Stimulated activated CD8-positive, alpha-beta memory T cell treated with anti-CD3 and anti-CD28 coated beads, Interleukin-4, amount 100 ng/mL, for 1 hour (primary cell): ENCODE measurements at places on chromosomes 4 and X.

- no peak for DNase-seq
Observed at GRCh38 chr4:88575186-88575585, 17.1 kb upstream of the HERC3 start.

- peak; percentile 3 for DNase-seq
Observed at GRCh38 chr4:57110640-57111511, 691 bp upstream of the IGFBP7 start.

DNA sequence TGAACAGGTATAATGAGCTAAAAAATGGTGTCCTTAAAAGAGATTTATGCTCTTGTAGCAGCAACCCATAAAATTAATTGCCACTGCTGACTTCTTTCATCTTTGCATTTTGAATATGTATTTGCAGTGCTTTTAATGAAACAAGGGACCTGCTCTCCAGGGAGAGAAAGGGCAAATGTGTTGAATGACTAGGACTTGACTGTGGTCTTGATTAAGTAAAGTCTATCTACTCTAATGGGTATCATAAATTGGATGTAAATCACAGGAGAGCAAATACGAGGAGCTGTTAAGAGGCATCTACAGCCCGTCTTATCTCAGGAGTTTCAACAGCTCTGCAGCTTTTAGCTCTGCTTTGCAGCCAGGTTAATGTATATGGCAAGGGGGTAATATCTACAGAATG, 216.4 kb downstream of the PALLD start:
- DNase-seq = no peak

DNA sequence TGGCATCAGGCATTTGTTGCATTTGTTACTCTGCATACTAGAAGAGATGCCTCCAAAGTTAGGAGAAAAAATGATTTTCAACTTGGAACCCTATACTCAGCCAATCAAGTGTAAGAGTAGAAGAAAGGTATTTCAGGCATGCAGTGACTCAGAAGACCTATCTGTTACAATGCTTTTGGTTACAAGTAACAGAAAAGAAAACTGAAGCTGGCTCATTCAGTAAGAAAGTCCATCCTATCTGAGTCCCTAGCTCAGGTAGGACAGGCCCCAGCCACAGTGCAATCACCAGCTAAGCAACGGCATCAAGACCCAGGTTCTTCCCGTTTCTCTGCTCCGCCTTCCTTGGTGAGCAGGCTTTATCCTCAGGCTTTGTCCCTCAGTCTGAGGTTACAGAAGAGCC, 23.3 kb downstream of the MECP2 start:
- no peak for DNase-seq

DNA sequence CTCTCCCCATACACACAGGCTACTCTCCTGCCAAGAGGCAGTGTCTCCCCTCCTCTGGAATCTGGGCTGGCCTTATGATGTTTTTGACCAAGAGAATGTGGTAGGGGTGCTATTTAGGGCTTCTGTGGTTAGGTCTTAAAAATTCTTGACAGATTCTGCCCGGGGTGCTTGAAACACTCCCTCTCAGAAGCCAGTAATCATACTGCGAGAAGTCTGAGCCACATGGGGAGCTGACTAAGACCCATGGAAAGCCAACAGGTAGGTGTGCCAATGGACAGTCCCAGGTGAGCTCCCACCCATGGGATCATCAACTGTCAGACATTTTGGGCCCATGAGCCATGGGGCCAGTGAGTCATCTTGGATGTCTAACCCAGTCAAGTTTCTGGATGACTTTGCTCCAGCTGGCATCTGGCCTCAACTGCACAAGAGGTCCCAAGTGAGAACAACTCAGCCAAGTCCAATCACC, 315.7 kb downstream of the FBXW7 start:
- DNase-seq = no peak

DNA sequence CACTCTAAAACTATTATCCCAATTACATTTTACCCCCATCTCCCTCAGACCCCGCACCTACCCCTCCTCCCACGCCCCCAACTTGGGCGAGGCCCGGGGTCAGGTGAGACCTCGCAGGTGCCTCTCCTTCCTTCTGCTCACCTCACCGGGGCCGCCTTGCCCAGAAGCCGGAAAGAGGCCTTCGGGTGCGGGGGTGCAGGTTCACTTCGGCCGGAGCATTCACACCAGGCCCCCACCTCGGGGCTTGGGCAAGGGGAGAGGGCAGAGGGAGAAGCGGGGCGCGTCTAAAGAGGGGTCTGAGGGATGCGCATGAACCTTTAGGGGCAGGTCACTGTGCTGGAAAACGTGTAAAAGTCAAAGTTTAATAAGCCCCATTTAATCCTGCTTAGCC, 427 bp downstream of the ZNF182 start:
- no peak for DNase-seq

- DNase-seq = no peak
Observed at GRCh38 chrX:45006002-45006800, 133.2 kb downstream of the KDM6A start.

- no peak for DNase-seq
Observed at GRCh38 chrX:23246001-23246400, 88.6 kb upstream of the PTCHD1 start.

DNA sequence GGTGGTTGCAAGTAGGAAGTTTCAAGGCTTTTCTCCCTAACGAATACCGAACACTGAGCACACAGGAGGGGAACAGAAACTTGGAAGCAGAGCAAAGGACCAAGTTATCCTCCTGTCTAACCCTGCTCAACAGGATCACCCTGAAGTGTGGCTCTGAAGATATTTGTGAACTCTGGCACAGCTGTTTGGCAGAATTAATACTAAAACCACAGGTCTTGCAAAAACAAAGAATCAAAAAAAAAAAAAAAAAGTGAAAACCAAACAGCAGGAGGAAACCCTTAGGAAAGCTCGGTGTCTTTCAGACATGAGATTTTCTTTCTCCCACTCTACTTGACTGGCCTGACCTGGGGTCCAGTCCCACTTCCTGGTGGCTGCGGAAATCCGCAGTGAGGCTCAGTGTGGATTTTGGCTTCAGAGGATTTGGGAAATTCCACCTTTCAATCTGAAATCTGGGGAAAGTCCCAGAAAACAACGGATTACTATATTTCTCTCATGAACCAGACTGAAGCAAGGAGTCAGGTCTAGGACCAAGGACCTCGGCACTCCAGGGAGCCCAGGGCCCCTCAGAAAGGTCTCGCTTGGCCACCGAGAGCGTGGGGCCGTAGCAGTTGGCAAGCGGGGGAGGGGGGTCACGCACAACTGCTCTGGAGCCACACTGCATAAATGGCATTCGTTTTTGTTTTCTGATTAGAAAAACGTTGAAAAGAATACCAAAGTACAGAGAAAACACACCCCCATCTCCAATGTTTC, 867 bp downstream of the TIFA start:
- no peak for DNase-seq

GRCh38 chr4:142547974-142548373, 298.1 kb downstream of the INPP4B start:
- no peak for DNase-seq

- DNase-seq = no peak
Observed at GRCh38 chr4:19992471-19993093, 259.1 kb upstream of the SLIT2 start.

- DNase-seq = no peak
Observed at GRCh38 chr4:153207567-153207966, 3.3 kb downstream of the TRIM2 start.

DNA sequence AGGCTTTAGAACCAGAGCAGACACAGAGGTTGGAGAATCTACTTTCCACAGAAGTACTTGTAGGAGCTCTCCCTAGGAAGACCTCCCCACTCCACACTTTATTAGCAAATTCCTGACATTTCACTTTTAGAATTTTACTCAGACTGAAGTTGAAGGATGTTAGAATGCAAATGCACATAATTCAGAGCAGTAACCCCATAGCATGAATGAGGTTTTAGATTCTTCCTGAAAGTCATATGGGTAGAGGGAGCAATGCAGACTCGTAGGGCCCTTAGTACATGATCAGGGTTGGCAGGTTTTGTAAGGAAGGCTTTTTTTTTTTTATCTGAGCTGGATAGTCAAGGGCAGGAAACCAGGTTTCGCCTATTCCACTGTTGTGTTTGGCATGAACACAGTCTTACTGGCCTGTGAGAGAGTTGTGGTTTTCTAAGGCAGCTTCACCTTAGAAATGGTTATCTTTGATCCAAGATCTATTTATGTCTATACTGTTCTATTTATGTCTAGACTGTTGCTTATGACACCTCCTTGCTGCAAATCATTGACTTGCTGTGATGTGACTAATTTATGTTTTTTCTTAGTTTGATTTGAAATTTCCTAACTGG, 48.9 kb downstream of the SPATA18 start:
- no peak for DNase-seq

GRCh38 chr4:68338625-68339024, 11.3 kb downstream of the YTHDC1 start:
- DNase-seq = no peak

GRCh38 chrX:26631385-26631784, 415.4 kb downstream of the MAGEB5 start:
- no peak for DNase-seq

GRCh38 chr4:110193822-110194761, 4.3 kb downstream of the ELOVL6 start:
- peak; percentile 31 for DNase-seq

- DNase-seq = no peak
Observed at GRCh38 chr4:82661181-82661992, 99.6 kb upstream of the TMEM150C start.

- no peak for DNase-seq
Observed at GRCh38 chr4:121554382-121554781, 142.4 kb downstream of the ANXA5 start.

DNA sequence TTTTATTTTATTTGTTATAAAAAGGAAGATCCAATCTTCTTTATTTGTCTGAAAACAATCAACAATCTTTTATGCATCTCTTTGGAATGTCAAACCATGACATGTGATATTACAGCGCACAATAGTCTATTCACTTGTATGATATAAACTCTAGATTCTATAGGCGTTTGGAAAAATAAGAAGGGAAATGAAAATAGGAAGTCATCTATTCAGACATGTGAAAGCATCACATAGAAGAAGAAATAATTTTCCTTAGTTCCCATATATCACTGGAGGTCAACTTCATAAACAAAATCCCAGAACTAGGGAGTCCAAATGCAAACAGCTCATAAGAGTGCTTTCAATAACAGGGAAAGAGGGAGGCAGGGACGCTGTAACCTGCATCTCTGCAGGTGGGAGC, 139.5 kb upstream of the RASGEF1B start:
- DNase-seq = no peak

DNA sequence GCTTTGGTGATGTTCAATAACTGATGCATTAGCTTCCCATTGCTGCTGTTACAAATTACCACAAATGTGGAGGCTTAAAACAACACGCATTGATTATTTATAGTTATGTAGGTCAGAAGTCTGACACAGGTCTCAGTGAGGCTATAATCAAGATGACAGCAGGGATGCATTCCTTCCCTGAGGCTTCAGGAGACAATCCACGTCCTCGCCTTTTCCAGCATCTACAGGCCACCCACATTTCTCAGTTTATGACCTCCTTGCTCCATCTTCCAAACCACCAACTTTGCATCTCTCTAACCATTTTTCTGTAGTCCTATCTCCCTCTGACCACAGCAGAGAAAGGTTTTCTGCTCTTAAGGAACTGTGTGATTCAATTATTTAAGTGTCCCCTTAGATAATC, 92.5 kb downstream of the GASK1B start:
- DNase-seq = no peak

- DNase-seq = no peak
Observed at GRCh38 chr4:23747281-23747735, 142.5 kb downstream of the PPARGC1A start.

- no peak for DNase-seq
Observed at GRCh38 chr4:73021634-73022033, 47.9 kb downstream of the COX18 start.

DNA sequence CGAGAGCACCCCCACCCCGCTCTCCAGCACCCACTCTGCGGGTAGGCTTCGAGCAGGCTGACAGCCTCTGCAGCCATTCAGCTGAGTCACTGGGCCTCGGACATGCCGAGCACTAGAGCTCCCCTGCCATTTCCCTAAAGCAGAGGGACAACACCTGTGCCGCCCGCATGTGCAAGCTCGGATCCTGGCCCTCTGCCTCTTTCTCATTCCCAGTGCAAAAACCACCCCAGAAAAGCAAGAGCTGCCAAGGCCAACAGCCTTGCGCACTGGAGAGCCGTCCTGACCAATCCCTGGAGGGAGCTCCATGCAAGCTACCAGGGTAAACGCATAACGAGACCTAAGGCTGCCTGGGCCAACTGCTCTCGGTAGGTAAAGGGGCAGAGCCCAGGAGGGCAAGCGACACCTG, 5.3 kb downstream of the HCFC1 start:
- no peak for DNase-seq

DNA sequence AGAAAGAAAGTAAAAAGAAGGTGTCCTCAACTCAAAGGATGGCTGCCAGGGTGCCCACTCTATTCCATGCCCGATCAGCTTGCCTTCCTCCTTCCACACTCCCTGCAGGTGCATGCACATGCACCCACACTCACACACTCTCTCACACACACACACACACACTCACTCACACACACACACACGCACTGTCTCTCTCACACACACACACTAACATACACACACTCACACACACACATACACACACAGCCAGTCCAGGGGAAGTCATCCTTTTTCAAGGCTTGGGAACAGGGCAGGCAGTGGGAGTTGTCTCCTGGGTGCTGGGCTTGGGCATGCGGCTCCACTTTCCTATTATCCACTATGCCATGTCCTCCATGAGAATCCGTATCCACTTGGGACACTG, 50.4 kb downstream of the CRMP1 start:
- no peak for DNase-seq

- no peak for DNase-seq
Observed at GRCh38 chr4:112513971-112514646, 1.9 kb downstream of the NEUROG2 start.

DNA sequence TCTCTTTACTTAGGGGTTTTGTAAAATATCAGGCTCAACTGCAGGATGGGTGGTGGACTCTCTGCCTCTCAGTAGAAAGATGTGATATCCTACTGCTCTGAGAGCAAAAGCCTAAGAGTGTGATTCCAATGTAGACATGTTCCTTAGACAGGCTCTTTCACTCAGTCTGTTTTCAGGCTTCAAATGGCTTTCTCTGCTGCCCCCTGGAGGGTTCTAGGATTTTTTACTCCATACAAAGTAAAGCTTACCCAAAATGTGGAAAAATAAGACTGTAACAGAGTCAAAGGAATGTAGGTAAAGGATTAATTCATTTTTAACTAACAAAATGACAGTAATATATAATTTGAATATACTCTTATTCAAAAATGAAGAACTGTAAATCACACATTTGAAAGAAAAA, 32.1 kb downstream of the ZGRF1 start:
- no peak for DNase-seq

GRCh38 chr4:56496241-56496640, 9.3 kb upstream of the ARL9 start:
- DNase-seq = no peak

GRCh38 chr4:110624398-110624780, 1.5 kb upstream of the PITX2 start:
- DNase-seq = no peak
